ACHN (cell line): ENCODE measurements at places on chromosomes 5 and 9.
A peak's percentile ranks its signal among the peaks of the same experiment; 100 is the strongest.

DNA sequence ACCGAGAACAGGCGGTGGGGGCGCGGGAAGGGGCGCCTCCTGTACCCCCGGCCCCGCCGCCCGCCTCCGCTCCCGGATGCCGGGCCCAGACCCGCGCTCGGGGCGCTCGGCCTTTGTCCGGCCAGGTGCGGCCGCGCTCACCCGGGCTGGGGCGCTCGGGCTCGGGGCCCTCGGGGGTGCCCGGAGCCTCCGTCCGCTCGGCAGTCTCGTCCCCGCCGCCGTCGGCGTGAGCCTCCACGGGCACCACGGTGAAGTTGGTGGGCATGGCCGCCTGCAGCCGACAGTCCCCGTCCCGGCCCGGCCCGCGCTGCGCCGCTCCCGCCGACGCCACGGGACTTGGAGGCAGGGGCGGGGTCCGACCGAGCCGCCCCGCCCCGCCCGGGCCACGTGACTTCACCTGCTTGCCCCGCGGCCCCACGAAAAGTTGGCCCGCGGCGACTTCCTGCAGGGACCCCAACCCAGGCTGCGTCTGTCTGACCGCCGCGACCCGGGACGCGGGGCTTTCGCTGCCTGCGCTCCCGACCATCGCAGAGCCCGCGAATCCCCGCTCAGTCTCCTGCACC is at the start of gene SLC12A7:
TSS of gene SLC12A7 (minus strand) at position 337 of the 563 bp plus-strand sequence. CDS start at position 265, 72 bp downstream.
- DNase-seq, result peak; percentile 43

- no peak for DNase-seq
Measured at GRCh38 chr5:141941307-141941706, 16.7 kb downstream of the PCDH12 start.

DNA sequence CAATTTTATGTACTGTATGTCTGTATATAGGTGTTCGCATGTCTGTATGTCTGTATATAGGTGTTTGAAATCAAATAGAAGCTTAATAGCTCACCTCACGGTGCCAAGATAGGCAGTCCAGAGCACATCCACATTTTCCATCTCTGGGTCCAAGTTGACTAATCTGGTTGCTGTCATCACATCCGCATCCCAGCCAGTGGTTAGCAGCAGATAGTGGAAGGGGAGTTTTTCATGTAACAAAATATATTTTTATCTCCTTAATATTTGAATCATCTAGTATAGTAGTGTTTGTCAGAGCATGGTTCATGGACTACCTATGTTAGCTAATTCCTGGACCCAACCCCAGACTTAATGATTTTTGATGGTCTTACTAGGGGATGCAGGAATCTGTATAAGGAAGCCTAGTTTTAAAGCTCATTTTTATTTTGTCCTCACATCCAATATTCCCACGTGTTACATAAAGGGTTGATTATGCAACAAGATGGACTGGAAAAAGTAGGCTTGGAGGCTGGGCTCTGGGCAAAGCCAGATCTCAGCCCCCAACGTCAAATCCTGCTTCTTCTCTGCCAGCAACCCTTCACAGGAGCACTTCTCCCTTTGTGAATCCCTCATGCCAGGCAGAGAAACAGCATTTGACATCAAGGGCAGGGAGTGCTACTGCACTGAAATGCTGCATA is 219.7 kb downstream of the ZSWIM6 start:
- DNase-seq, result no peak

GRCh38 chr9:120767451-120767850 is 25.8 kb downstream of the FBXW2 start:
- DNase-seq, result no peak

DNA sequence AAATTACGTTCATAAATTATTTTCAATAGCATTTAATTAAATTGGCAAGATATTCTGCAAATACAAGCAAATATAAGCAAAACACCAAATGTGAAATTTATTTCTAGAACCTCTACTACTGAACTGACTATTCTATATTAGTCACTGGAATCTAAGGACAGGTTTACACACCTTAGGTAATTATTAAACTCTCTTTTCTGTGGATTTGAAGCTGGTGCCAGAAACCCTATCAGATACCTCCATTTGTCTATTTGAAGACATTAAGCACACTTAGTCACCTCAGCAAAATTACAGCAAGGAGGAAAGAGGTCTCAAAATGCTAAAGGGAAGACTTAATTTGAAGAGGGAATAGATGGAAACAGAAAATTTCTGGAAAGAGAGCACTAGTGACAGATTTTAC is 83.4 kb downstream of the CPLANE1 start:
- DNase-seq, result no peak

DNA sequence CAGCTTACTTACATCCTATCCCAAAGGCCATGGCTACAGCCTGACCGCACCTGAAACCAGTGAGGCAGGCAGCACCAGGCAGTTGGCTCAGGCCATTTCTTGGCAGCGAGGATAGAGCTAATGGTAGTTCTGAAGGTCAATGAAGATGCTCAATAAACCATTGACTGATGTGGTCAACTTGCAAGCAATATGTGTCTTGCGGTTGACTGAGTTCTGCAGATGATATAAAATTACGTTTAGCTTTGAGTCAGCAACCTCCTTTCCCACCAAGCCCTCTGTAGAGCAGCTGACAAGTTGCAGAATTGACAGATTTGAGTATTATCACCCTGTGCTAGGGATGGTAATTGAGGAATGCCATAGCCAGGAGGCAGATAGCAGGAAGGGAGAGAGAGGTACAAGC is 189.0 kb upstream of the PUM3 start:
- DNase-seq, result no peak

DNA sequence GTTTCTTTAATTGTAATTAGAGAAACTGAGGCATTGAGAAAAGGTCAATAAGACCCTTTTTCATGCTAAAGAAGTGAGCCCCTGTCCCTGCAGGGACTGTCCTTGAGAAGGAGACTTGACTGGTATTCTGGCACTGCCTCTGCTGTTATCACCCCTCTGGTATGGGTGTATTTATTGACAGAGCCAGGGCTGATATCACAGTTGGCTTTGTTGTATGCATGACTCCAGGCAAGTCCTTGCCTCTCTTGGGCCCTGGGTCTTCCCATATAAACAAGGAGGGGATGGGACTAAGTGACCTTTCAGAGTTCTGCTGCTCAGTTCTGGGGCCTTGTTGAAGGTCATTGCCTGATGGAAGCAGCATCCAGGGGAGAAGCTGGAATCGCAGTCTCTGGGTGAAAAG is 71.8 kb upstream of the PPARGC1B start:
- no peak for DNase-seq

GRCh38 chr5:55141945-55142690 is 17.9 kb upstream of the GPX8 start:
- DNase-seq, result no peak

GRCh38 chr5:31346896-31347551 is 153.5 kb downstream of the CDH6 start:
- DNase-seq, result no peak

DNA sequence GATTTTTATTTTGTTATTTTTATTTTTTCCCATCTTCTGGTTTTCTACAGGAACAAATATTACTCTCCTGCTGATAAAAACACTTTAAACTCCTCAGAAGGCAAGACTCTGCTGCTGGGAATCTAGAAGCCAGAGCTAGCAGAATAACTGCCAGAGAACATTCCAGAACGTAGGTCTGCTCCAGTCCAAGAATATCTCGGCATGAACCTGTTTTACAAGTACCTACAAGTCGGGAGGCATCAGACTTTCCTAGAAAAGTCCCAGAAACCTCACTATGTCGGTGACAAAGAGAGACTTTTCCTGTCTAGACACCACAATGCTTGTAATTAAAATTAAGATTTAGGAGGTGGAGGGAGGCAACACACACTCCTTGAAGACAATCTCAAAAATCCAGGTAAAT is 41.4 kb downstream of the FABP6 start:
- DNase-seq, result no peak

GRCh38 chr5:51389288-51389576 is 6.0 kb downstream of the ISL1 start:
- DNase-seq, result no peak

- no peak for DNase-seq
Measured at GRCh38 chr5:111930905-111931461, 174.0 kb upstream of the NREP start.

DNA sequence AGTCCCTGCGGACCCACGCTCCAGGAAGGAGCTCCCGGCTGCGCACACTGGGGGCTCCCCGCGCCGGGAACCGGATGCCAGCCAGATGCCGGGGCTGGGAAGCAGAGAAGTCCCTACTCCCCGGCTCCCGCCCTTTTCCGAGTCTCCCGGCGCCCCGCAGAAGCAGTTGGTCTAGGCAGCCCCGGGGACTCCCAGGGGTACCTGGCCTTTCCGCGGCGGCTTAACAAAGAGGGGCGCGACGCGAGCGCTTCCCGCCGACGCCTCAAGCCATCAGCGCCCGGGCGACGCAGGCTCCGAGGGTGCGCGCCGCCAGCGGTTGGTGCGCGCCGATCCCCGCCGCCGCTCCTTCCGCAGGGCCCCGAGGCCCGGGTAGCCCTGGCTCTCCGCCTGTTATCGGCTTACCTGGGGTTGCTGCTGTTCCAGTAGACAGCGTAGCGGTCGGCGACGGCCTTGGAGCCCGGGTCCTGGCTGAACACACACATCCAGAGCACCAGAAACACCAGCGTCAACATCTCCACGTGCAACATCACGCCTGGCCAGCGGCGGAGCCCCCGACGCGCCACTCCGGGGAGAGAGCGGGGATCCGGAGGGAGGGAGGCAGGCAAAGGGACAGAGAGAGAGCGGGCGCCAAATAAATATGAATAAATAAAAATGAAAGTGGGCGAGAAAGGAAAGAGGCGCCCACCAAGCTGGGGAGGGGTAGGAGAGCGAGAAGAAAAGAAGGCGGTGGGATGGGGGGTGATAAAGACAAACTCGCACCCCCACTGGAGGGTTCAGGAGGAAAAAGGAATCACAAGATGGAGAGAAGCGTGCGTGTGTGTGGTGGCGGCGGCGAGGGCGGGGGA is 428 bp downstream of the EFNA5 start:
- DNase-seq, result peak; percentile 29

GRCh38 chr5:22757776-22758175 is 95.4 kb downstream of the CDH12 start:
- no peak for DNase-seq

- peak; percentile 80 for DNase-seq
Measured at GRCh38 chr5:103849934-103850333, 287.3 kb upstream of the NUDT12 start.

DNA sequence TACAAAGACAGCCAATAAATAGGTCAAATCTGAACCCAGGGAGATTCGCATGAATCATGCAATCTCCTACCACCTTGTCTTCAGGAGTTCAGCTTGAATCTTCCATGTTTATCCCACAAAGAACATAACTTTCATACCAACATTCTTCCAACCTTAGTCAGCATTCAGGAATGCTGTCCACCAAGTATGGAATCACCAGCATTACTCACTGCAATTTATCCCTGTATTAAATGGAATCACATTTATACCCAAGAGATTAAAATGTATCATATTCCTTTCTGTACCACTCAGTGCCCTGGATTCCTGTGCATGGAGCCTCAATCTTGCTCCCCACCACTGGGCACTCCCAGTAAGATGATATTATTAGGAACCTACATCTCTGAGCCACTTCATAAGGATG is 162.6 kb downstream of the GLIS3 start:
- DNase-seq, result peak; percentile 96

- no peak for DNase-seq
Measured at GRCh38 chr9:87354147-87354546, 143.5 kb upstream of the DAPK1 start.
